Effector memory CD8-positive, alpha-beta T cell (primary cell): ENCODE measurements at places on chromosomes 2 and 18.
A peak's percentile ranks its signal among the peaks of the same experiment; 100 is the strongest.

GRCh38 chr2:80035749-80036285 is 268.7 kb downstream of the LRRTM1 start:
- DNase-seq: no peak

- DNase-seq: no peak
These were observed 228.0 kb upstream of the SALL3 start for GRCh38 chr18:78751664-78752063.

- no peak for DNase-seq
These were observed 23.2 kb downstream of the AFF3 start for GRCh38 chr2:100119235-100119634.

DNA sequence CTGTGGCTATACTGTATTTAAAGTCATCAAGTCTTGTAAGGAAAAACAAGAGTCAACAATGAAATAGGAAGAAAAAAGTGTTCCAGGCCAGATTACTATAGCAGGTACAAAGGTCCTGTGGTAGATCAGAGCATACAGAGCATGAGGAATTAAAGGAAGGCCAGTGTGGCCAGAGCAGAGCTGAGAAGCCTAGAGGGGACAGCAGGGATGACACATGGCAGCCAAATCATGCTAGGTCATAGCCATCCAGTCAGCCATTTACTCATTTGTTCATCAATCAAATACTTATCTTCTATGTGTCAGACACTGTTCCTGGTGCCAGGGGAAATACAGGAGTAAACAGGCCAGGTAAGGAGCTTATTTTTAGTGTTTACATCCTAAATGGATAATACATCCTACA is 24.3 kb downstream of the ADD2 start:
- DNase-seq: no peak

GRCh38 chr2:3956406-3956805 is 253.0 kb downstream of the DCDC2C start:
- DNase-seq: no peak

- peak; percentile 39 for DNase-seq
These were observed 9.6 kb downstream of the SERPINB8 start for GRCh38 chr18:63979409-63979920.

DNA sequence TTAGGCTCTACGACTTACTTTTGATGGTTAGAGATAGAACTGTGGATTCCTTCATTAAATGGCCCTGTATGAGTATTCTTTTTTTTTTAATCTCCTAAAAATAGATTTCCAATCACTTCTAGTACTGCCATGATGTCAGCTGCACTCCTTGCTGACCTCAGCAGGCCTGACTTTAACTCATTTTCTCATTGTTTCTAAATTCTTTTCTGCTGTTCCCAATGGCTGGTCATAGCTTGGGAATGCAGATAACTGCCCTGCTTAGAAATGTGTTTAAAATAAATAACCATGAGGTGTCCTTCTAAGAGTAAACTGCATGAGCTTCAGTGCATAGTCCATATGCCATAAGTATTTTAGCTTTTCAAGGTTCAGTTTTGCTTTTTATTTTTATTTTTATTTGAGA is 15.7 kb downstream of the CCDC85A start:
- DNase-seq: no peak

DNA sequence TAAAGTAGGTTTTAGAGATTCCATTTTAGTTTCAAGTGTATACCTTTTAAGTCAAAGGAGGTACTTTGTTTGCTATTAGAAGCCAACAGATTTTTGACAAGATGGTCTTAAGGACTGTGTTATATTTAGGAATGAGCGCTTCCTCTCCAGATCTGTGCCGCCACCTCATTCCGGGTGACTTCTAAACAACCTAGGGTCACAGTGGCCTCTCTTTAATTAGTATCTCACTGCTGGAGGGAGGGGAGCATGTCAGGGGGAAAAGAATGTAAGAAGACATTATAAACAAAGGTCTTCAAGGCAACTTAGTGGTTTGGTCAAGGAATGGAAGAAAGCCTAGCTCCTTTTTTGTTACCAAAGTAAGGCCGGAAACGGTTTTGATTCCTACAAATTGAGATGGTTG is 67.0 kb downstream of the RBMS1 start:
- no peak for DNase-seq

GRCh38 chr2:16537347-16537746 is 128.3 kb downstream of the CYRIA start:
- no peak for DNase-seq

GRCh38 chr2:73223821-73224220 is 9.2 kb downstream of the PRADC1 start:
- no peak for DNase-seq

DNA sequence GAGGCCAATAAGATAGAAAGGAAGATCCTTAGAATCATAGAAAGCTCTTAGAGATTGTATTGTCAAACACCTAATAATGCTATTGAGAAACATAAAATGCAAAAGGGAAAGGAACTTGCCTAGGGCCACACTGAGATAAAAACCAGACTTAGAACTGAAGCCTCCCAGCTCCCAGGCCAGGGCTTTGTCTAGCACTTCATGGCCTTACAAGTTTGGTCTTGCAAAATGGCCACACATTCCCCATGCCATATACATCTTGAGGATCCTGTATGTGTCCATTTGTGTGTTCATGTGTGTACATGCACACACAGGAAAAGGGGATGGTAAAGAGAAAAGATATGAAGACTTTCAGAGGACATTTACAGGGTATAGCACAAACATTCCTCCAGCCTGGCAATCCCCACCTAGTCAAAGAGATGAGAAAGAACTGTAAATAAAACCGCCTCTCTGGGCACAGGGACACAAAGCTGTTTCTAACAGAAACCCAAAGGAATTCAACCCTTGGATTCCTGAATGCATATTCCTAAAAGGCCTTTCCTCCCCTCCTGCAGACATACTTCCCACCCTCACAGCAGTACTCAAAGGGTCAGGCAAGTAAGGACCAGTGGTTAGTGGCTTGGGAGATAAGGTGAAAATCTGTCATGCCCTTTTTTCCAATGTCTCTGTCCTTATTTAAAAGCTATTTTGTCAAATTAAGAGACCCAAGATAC is 99.7 kb upstream of the KLHL29 start:
- no peak for DNase-seq

DNA sequence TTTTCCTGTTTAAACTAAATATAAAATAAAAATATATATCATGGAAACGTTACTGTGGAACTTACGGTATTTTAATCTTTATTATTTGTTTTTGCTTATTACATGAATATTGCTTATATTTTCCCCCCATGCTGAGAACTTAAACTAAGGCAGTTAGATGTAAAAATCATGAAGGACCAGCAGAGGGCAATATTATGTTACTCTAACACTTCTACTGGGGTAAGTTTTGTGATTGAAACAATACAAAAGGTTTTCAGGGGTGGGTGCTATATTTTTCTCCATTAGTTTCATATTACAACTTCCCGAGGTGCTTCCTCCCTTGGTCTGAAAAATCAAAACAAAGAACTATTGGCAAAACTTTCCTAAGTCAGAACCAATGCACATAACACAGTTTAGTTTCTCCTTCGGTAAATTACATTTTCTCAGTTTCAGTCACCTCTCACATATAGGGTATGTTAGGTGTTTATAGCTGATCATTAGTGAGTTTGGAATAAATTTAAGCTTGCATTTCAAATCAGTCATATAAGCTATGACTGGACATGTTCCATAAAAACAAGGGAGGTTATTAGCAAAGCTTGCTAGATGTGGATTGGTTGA is 54.8 kb downstream of the ZNF407 start:
- no peak for DNase-seq

DNA sequence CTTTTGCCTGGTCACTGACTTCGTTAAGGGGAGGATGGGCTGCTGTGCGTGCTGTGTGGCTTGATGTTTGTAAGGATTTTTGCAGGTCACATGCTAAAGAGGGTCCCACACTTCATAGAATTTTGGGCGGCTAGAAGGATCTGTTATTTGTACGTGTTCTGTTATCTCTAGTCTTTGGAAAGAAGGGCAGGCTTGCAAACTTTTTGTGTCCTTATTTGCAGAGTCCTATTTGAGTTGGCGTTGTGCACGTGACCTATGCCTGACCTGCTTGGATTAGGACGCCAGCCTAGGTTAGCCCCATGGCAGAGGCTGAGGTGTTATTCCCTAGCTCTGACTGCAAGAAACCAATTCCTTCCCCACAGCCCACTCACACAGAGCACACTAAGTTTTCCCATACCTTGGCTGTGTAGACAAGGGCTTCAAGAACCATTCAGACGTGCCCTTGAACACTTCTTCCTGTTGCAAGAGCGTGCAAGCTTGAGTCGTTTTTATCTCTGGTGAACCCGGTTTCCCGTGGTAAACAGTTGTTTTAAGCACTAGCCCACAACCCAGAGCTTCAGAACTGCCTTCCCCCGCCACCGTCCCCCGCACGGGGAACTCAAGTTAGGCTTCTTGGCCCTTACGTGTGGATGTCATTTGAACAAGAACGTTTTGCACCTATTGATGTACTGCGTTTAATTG is 94.6 kb downstream of the LDLRAD4 start:
- DNase-seq: no peak

GRCh38 chr2:64750817-64751285 is 97.1 kb upstream of the SERTAD2 start:
- peak; percentile 94 for DNase-seq

DNA sequence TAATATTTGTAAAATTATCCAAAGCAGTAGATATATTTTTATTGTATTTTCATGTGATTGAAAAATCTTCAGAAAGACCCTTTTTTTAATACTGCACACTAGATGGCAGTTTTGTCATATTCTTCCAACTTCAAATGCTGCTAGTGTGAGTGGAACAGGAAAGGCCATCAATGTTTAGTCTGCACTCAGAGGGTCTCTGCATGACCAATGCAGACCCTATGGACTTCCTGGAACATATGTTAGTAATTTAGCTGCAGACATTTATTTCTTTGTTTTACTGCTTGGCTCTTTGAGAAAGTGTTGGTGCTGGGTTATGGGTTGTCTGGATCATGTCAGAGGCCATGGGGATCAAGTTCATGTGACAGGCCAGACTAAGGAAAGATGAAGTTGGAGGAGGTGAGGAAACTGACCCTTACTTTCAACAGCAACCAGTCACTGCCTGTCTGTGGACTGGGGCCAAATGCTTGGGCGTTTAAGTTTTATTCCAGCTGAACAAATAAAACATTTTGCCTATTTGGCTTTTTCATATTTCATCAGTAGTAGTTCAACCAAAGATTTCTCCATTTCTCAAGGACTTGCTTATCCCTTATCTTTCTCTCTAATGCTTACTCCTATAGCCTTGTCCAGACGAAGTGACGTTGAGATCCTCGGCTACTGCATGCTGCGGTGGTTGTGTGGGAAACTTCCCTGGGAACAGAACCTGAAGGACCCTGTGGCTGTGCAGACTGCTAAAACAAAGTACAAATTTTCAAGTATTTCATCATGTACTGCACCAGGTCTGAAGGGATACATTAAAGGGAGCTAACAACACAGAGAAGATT is 84.8 kb downstream of the VRK2 start:
- no peak for DNase-seq

- no peak for DNase-seq
These were observed 73.6 kb upstream of the NCK2 start for GRCh38 chr2:105671156-105671555.

DNA sequence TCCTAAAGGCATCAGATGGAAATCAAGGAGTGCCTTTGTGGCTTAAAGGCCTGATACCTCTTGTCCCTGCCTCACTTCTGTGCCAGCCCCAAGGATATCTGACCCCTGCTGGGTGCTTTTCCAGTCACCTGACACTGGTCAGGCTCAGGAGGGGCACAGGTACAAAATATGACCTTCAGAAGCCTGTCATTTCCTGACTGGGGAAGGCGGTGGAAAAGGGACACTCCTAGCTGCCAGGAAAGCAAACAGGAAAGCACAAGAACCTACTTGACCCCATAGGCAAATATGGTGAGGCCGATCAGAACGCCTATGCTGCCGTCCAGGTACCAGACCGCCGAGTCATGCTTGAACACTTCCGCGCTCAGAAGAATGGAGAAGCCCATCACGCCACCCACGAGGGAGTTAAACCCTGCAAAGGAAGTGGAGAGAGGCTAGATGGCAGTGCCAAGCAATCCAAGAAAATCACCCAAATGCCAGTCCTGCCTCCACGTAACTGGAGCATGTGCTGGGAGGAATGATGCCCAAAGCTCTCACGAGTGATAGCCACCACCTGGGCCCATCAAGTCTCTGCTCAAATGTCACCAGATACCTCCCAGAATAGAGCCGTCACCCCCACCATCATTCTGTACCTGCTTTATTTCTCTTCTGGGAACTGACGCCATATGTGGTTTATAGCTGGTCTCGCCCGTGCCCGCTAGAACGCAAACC is 204.0 kb downstream of the MGAT5 start:
- no peak for DNase-seq

- DNase-seq: no peak
These were observed 127.6 kb upstream of the HS6ST1 start for GRCh38 chr2:128446049-128446873.

DNA sequence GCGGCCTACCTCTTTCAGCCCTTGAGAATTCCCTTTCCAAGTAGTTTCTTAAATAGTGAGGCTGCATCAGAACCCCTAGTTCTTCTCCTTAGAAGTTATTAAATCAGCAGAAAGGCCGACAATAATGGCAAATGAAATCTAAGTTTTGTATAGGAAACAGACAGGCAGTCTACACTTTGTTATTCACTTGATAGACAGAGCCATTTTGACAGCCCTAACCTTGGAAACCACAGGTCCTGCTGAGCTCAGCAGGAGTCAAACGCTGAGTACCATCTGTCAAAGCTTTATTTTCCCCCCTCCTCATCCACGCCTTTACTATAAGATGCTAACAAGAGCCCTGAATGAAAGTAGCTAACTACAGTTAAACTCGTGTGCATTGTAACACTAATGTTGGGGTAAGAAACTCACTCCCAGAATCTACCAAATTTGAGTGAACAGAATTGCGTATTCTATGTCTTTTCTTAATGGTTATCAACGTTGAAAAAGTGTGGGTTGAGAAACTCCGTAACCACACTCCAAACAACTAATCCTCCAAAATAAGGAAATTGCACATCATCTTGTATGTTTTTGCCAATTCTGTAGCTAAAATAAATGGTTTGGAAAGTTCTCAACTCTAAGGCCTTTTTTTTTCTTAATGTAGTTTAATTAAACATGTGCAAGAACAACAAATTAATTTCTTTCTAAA is 90.6 kb upstream of the EFEMP1 start:
- DNase-seq: no peak

DNA sequence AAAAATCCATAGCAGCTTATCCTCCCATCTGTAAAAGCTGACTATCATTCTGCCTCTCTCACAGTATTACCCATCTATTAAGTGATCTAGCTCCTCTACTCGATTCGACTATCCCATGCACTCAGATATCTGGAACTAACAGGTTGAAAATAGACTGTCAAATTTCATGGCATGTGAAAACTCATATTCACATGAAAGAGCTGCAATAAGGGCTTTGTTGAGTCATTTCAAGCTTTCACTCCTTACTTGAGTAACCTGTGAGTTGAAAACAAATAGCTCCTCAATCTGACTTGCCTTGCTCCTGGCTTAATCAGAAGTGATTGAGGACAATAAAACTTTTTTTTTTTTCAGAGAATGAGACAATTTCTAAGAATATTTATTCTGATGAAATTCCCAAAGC is 192.4 kb upstream of the ERBB4 start:
- no peak for DNase-seq

- DNase-seq: no peak
These were observed 234.4 kb downstream of the NDUFA10 start for GRCh38 chr2:239790721-239791120.
